ENCODE measurements at places on chromosomes 4 and X. TPM values are rescaled to one million over a fixed set of nuclear protein-coding genes. Genes with fewer than 3 reads are reported as not detected.
A peak's percentile ranks its signal among the peaks of the same experiment; 100 is the strongest.

- DNase-seq, result no peak
These were observed 146.8 kb upstream of the PJA1 start for GRCh38 chrX:69311936-69312670.

The SULT1B1 gene
- 12.6 TPM for total RNA-seq

DNA sequence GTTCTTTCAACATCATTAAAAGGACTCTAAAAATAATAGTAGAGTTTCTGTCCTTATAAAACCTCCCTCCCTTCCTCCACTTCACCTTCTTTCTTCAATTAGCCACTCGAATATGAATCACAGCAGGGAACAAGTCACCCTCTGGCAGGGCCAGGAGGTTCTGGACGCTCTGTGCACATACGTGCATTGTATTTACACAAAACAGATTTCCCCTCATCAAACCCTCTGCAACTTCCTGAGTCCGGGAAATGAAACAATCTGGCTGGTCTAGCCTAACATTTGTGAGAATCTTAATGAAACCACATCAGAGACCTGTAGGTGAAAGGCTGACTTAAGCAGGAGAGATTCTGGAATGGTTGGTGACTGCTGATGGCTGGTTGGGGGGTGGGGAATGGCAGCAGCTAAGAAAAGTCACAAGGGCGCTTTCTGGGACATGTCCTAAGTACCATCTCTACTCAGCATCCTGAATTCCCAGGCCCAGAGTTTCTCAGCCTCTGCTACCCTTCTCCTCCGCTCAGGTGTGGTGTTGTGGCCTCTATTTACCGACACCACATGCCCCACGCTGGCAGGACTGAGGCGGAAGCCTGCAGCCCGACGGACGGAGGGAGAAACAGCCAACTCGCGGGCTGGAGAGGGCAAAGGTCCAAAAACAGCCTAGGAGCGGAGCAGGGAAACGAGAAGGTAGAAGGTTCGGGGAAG lies 1.0 kb downstream of the ZDHHC9 start:
- DNase-seq, result peak; percentile 68

The PNMA5 gene
- not detected for total RNA-seq

The GUCY1A1 gene
- 50.4 TPM for total RNA-seq

- no peak for DNase-seq
These were observed 38.9 kb downstream of the CCNQ start for GRCh38 chrX:153560000-153560399.

- peak; percentile 76 for DNase-seq
These were observed 28.1 kb downstream of the SMIM43 start for GRCh38 chr4:121736735-121737351.
